ENCODE measurements at places on chromosomes 11 and 22.
A peak's percentile ranks its signal among the peaks of the same experiment; 100 is the strongest.

DNA sequence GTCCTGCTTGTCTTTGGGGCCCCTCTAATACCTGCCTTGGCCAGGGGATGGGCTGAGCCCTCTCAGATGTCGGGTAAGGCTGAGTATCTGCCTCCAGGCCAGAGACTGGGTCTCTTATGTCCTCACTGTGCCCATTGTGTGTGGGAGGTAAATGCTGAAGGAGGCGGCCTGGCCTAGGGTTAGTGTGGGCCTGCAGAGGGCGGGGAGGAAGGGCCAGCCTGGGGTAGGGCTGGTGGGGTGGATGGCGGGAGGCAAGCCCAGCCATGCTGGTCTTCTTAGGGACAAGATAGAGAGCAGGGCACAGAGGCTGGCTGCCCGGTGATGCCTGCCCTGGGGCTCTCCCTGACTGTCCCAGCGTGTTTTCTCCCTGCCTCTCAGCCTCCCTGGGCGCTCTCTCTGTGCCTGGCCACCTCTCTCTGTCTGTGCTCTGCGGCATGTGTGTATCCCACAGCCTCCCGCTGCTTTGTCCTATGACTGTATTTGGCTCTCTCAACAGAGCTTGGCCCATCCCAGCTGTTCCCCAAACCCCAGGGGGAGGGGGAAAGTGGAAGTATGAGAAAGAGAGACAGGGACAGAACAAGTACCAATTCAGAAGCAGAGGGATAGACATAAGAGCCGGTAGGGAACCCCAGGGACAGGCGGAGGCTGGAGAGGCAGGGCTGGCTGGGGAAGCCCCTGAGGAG lies 57.0 kb downstream of the PDE2A start:
- no peak for DNase-seq

GRCh38 chr11:75161506-75162095 lies 10.7 kb downstream of the SLCO2B1 start:
- DNase-seq: peak; percentile 20

- peak; percentile 65 for DNase-seq
Measured at GRCh38 chr11:82775736-82776346, 42.2 kb upstream of the FAM181B start.

DNA sequence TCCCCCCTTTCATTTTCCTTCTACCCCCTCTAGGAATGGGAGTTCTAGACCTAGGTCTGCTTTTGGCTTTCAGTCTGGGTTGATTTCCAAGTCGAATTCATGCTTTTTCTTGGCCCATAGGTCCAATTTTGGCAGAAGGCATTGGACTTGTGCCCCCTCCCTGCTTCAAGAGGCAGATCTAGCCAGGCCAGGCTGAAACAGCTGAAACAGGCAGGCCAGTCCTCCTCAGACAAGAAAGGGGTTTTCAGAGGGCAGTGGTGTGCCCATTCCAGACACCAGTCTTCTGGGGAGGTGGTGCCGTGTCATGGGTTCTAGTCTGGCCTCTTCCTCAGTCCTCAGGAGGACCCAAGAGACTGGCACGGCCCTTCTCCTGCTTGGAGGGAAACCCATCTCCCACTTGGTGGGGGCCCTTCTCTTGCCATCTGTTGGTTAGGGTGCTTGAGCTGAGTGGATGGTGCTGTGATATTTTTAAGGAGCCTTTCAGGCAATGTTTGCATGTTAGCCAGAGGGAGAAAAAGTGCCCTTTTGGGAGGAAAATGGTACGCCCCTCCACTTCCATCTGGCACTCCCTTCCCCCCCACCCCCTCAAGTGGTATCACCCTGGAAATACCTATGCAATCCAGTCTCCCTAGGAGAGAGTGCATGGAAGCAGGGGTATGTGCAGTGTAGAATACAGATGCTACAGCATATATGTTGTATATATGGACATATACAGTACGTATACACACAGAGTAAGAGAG lies 53.6 kb downstream of the SYT13 start:
- DNase-seq: no peak

GRCh38 chr11:5620651-5621521 lies 3.9 kb upstream of the TRIM34 start:
- no peak for DNase-seq

- DNase-seq: no peak
Measured at GRCh38 chr11:8800520-8801110, 110.4 kb upstream of the AKIP1 start.

GRCh38 chr11:103889679-103890078 lies 146.8 kb upstream of the DDI1 start:
- DNase-seq: no peak

GRCh38 chr22:20237480-20238440 lies 30.4 kb downstream of the RTN4R start:
- no peak for DNase-seq

DNA sequence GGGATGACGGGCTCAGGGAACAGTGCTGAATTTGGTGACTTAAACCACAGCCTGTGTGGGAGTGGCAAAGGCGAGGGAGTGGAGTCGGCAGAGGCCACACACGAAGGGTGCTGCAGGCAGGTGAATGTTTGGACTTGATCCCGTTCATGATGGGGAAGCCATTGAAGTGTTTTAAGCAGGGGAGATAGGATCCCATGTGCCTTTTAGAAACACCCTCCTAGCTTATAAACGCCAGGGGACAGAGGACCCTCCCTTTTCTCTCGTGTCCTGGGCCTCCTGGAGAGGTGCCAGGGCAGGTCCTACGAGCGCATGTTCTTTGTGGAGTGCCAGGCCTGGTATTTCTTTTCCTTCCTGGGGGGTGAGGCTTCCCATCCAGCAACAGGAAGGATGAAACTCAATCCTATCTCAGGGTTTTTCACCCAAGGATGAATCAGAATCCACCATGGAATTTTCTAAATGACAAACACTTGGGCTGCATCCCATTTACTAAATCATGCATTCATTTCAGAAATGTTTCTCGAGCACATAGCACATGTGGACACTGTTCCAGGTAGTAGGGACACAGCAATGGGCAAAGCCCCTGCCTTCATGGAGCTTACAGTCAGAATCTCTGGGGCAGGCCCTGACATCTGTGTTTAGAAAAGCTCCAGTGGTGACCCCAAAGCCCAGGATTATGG lies 59.6 kb downstream of the CHRDL2 start:
- no peak for DNase-seq

DNA sequence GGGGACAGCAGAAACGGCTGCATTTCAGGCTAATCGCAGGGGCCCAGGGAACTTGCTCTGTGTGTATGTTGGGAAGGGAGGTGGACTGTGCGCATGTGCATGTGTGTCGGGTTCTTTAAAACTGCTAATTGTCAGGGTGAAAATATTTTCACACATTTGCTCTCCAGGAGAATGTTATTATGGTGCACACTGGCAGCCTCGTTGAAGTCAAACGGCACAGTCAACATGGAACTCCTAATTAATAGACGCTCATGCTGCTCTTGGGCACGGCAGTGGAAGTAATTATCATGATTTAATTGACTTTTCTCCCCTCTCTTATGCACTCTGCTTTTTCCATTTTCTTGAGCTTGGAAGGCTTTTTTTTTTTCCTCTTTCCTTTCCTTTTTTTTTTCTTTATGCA lies 92.6 kb downstream of the TSPAN18 start:
- DNase-seq: no peak

- peak; percentile 89 for DNase-seq
Measured at GRCh38 chr11:61967116-61967923, at the start of gene FTH1. Gene FTH1 (minus strand): TSS chr11:61967634. CDS start chr11:61967425, 209 bp downstream.

GRCh38 chr11:115202900-115203552 lies 301.2 kb downstream of the CADM1 start:
- DNase-seq: no peak

DNA sequence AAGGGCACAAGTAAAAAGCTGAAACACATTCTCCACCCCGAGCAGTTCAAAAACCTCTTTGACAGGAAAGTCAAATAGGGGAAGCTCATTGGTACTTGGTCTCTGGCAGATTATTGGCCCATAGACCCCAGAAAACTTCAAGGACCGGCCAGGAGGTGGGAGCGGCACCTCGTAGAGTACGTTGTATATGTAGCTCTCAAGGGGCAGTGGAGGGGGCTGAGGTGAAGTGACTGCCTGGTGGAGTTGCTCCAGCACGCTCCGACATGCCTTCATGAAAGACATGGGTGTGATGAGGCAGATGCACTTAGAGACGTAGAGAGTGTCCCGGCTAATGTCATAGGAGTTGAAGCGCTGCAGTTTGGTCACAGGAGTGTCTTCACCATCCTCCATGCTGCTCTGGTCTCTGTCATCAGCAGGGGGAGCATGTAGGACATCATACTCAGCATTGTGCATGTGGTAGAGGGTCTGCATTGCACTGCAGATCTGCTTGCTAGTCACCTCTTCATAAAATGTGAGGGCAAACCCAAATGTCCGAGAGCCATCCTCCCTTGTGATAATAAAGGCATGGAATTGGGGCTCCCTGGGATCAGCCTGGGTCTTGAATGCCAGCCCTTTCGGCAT lies 61.3 kb downstream of the DENND5A start:
- no peak for DNase-seq

GRCh38 chr22:43011079-43011478 lies 3.9 kb downstream of the PACSIN2 start:
- no peak for DNase-seq

DNA sequence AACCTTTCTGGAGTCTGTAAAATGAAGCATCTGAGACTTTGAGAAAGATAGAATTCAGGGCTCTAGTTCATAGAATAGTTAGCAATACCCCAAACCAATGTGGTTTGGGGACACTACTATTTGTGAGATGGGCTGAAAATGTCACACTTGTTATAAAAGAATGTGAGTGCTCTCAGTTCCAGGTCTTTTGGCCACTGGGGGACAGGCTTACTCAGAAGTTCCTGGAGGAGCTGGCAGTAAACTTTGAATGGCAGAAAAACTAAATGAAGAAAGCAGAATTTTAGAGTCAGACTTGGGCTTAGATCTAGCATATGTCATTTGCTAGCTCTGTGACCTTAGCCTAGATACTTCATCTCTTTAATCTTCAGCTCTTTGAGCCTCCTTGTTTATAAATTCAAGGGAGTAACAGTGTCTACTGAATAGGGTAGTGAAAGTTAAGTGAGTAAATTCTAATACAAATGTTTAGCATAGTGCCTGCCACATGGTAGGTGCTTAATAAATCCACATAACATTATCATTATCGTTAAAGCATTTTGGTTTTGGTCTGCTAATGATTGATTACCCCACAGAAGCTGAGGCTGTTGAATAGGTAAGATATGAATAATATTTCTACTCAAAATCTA lies 3.7 kb downstream of the LYVE1 start:
- DNase-seq: peak; percentile 29

DNA sequence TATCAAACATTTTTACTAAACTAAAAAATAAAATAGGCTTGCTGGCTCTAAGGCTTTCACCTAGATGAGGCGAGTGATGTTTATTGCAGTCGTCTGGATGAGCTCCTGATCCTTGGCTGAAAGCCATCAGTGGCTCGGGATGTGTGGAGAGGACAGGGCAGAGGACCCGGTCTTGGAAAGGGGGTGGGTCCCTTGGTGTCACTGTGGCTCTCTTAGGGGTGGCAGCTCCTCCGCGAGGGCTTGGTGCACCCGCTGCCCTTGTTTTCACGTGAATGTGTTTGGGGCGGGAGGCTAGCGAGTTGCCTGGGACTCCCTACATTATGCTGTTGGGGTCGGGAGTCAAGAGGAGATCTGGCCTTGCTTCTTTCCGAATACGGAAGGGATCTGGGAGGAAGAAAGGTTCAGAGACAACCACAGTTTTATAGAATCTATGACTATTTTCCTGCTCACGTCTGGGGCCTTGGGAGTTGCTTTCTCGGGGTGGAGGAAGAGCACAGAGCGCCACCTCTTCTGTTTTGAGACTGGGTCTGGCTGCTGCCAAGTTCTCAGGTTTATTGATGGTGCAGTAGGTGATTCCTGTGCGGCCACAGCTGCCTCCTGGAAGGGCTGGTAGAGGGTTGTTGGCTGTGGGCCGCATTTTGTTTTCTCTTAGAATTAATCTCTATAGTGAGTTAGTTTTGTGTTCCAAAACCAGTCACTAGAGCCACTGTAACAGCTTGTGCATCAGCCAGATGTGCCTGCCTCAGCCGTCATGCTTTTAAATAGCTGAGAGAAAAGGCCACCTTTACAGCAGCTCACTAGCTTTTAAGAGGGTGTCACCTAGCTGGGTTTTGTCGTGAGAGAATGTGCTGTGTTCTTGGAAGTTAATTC lies 12.8 kb downstream of the TBC1D22A start:
- DNase-seq: no peak

GRCh38 chr22:49825944-49826602 lies 1.6 kb downstream of the BRD1 start:
- peak; percentile 33 for DNase-seq

GRCh38 chr11:121213362-121213893 lies 79.1 kb upstream of the SC5D start:
- DNase-seq: no peak

GRCh38 chr22:17802822-17803221 lies 28.6 kb upstream of the BID start:
- DNase-seq: no peak

GRCh38 chr11:74147199-74147929 lies 23.4 kb downstream of the C2CD3 start:
- no peak for DNase-seq

GRCh38 chr11:70089631-70090030 lies 11.5 kb downstream of the ANO1 start:
- DNase-seq: no peak

DNA sequence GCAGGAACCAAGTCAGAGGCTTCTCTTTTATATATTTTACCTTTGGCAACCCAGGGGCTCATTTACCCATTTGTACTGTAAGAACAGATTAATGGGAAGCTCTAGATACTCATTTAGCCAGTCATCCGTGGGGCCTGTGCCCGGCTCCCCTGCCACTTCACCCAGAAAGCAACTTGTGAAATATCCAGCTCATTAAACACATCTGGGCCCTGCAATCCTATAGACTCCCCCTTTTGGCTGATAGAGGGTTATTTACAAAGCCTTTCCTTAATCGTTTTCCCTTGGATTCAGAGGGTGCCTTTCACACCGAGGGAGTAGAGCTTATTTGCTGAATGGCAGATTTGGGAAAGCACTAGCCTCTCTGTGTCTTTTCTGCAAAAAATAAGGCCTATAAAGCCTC lies 118.7 kb upstream of the SORL1-AS1 start:
- DNase-seq: no peak

GRCh38 chr22:35971456-35972119 lies 57.0 kb downstream of the RBFOX2 start:
- no peak for DNase-seq

- DNase-seq: no peak
Measured at GRCh38 chr11:107271425-107271824, 186.2 kb downstream of the CWF19L2 start.

DNA sequence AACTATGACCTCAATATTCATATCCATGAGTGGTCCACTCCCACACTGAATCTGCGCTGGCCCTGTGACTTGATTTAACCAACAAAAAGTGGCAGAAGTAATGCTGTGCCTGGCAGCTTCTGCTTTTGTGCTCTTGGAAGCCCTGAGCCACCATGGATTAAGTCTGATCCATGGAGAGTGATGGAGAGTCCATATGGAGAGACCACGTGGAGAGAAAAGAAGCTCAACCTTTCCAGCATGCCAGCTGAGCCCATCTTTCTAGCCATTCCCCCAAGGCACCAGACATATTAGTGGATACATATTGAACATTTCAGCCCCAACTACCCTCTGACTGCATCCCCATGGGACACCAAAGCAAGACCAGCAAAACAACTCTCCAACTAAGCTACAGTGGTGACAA lies 16.0 kb downstream of the LRRC55 start:
- DNase-seq: no peak

DNA sequence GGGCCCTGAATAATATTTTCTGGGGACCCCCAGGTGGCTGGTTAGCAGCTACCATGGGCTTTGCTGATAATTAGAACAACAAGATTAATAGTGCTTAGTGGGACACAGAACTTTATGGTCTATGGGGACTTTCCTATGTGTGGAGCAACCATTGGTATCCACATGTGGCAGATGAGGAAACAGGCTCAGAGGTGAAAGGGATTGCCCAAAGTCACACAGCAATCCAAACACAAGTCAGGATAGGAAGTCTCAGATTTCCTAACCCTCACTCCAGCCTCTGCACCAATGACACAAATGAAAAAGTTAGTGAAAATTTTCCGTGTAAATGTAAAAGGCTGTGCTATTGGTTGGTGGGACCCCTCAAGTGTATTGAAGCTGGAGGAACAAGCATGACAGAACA lies 15.3 kb upstream of the SLCO2B1 start:
- DNase-seq: no peak

Data from KBM-7 (cell line).